Right atrium auricular region (tissue), 2 donors: ENCODE measurements at places on chromosomes 3 and 15. TPM values are rescaled to one million over a fixed set of nuclear protein-coding genes. Genes with fewer than 3 reads are reported as not detected.

DNA sequence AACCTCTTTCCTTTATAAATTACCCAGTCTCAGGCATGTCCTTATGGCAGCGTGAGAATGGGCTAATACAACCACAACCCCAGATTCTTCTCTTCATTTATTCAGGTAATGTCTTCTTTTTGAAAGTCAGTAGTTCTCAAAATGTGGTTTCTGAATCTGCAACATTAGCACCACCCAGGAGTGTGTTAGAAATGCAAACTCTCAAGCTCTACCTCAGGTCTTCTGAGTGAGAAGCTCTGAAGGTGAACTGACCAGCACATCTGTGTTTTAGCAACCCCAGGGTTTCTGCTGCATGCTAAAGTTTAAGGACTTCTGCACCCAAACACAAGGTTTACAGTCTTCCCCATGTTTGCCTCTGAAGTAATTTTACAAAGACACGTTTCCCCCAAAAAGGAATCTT lies 22.3 kb upstream of the TRIM59 start:
- DNase-seq = no peak

- no peak for DNase-seq
These were observed 21.8 kb upstream of the RBP1 start for GRCh38 chr3:139561255-139561817.

TM4SF4 gene
- not detected for total RNA-seq

SNTN gene
- not detected for total RNA-seq

DNA sequence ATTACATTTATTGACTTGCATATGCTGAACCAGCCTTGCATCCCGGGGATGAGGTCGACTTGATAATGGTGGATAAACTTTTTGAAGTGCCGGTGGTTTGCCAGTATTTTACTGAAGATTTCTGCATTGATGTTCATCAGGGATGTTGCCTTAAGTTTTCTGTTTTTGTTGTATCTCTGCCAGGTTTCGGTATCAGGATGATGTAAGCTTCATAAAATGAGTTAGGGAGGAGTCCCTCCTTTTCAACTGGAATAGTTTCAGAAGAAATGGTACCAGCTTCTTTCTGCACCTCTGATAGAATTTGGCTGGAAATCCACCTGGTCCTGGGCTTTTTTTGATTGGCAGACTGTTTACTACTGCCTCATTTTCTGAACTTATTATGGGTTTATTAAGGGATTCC lies 250.8 kb downstream of the TBC1D5 start:
- no peak for DNase-seq

DNA sequence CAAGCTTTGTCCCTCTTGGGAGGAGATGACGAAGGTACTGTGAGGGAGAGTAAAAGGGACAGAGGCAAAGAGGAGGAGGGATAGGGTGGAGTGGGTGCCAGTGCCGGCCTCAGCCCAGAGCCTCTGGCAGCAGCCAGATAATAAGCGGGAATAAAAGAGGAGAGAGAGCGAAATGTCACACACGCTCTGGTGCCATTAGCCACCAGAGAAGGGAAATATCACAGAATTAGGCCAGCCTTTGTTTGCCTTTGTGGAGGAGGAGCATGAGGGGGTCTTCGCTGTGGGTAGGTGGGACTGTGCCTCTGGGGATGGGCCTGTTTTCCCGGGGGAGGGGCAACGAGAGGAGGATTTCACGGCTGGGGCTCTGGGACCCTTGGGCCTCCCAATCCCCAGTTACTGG lies 67.8 kb downstream of the LINGO1 start:
- no peak for DNase-seq

GRCh38 chr3:123953735-123954134 lies 7.3 kb downstream of the CCDC14 start:
- DNase-seq = no peak

DNA sequence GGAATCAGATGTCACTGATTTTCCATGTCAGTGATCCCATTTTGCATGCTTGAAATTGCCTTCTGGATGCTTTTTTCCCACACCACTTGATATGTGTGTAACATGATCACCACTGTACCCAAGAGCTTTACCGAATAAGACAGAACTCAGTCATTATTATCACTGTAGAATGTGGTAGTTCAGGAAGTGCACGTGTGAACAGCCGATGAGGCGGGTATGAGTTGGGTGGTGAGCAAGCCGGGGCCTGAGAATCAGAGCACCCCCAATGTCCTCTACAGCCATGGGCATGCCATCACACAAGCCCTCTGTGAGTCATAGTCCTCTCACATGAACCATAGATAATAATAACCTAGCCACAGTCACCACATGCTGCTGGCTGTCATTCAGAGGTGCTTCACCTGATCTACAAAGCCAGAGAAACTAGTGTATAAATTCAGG lies 470.8 kb downstream of the SOX2 start:
- DNase-seq = no peak
